Sciatic nerve (tissue), 2 donors: ENCODE measurements at places on chromosomes 4 and X.
A peak's percentile ranks its signal among the peaks of the same experiment; 100 is the strongest.

- DNase-seq, result no peak
Measured at GRCh38 chrX:18875256-18875878, 108.5 kb downstream of the PHKA2 start.

- no peak for DNase-seq
Measured at GRCh38 chrX:134482371-134482770, 22.4 kb downstream of the HPRT1 start.

DNA sequence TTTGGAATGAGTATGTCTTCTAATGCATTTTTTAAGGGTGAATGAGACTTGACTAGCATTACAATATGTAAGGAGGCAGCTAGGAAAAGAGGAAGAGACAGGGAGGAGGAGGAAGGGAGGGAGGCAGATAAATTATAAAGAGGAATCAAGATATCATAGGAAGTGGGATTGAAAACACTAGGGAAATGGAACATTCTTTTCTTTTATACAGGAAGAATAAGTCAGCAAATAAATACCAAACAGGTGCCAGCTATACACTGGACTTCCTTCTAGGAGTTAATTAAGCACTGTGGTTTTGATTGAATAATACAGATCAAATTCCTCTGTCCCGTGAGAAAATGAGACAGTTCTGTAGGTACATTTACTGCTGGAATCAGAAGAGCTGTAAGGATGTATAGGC is 78.6 kb downstream of the PACRGL start:
- DNase-seq, result no peak

GRCh38 chr4:147840838-147841738 is 109.2 kb downstream of the ARHGAP10 start:
- DNase-seq, result no peak

GRCh38 chrX:107102980-107103379 is 15.6 kb downstream of the RBM41 start:
- DNase-seq, result no peak

GRCh38 chr4:115883231-115883630 is 769.8 kb upstream of the NDST4 start:
- DNase-seq, result no peak

- DNase-seq, result no peak
Measured at GRCh38 chrX:79138658-79139241, 5.7 kb upstream of the GPR174 start.

GRCh38 chr4:150237110-150237872 is 159.0 kb downstream of the DCLK2 start:
- DNase-seq, result no peak

DNA sequence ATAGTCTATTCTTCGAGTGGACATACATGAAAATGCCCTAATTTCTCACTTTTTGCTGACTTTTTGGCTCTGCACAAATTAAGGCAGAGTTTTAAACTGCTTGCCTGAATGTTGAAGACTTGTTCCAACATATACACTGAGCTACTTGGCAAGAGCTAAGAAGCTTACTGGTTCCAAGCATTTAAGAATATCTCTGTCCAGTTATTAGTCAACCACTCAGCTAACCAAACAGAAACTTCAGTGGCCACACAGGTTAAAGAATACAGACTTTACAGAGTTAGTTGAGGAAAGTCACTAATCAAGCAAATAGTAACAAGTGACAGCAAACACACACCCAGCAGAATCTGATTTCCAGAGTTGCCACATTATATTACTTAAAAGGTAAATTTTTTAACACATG is 35.5 kb downstream of the AMER1 start:
- no peak for DNase-seq

GRCh38 chr4:158020734-158021346 is 152.0 kb downstream of the GASK1B start:
- DNase-seq, result no peak

- no peak for DNase-seq
Measured at GRCh38 chr4:54746218-54746617, 88.5 kb downstream of the KIT start.

DNA sequence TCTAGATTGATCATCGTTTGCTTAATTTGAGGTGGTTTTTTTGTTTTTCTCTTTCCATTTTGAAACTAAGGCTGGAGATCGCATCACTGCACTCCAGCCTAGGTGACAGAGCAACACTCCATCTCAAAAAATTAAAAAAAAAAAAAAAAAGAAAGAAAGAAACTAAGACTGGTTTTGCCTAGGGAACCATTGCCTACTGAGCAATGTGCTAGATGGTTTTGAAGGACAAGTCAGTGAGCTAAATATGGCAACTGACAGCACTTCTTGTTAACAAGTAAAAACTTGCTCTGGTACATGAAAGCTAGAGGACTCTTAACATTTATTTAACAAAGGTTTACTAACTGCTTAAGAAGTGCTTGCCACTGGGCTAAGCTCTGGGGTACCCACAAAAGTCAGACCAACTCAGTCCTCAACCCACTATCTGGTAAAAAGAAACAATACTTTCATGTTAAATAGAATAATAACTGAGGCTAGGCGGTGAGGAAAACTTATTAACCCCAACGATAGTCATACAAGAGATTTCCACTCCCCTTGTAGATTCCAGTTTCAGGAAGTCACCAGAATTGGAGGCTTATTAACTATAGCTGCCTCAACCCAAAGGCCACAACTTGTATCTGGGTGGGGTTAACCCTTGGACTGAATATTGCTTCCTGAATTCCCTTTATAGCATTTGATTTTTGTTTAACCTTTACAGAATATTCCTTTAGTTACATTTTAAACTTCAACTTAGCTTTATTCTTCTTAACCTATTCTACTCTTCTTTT is 111.6 kb downstream of the FRYL start:
- no peak for DNase-seq

- DNase-seq, result peak; percentile 51
Measured at GRCh38 chr4:3215256-3215655, 33.7 kb upstream of the MSANTD1 start.

DNA sequence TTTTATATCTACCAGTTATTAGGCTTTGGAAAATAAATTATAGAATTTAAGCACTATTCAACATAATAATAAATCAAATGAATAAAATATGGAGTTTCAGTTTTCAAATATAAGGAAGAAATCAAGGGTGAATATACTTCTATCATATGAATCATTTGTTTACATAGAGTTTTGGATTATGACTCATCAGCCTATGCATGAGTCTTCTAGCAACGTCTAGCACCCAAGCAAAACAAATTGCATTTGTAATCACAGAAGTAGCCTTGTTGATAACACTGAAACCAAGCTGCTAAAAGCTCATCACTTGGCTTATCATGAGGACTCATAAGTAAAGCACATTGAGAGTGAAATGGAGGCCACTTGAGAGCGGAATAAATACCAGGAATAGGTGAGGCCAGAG is 434.6 kb downstream of the PCDH11X start:
- DNase-seq, result no peak

DNA sequence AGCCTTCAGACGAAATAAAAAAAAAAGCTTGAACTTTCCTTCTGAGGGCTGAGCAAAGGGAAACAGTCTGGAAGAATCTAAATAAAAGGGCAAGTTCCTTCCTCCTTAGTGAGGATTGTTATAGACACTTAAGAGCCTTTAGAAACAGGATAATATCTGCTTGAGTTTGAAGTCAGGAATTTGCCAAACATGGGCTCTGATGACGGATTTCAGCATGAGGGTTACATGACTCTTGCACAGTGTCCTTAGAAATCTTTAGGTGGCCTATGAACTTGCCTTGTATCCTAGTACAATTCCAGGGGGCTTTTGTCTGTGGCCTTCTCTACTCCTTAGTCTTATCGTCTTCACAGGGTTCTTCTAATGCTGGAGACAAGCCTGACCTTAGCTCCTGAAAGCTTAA is 94.1 kb downstream of the RLIM start:
- DNase-seq, result no peak

- no peak for DNase-seq
Measured at GRCh38 chrX:118355225-118355920, 9.5 kb downstream of the WDR44 start.

- DNase-seq, result no peak
Measured at GRCh38 chrX:148530464-148531077, 30.2 kb downstream of the AFF2 start.

GRCh38 chr4:8829584-8829983 is 42.1 kb downstream of the HMX1 start:
- no peak for DNase-seq
